ENCODE measurements at places on chromosomes 13 and 19.

- no peak for DNase-seq
These were observed 129.1 kb downstream of the URI1 start for GRCh38 chr19:30070968-30071632.

GRCh38 chr19:13373599-13373998 is 132.7 kb downstream of the CACNA1A start:
- no peak for DNase-seq

DNA sequence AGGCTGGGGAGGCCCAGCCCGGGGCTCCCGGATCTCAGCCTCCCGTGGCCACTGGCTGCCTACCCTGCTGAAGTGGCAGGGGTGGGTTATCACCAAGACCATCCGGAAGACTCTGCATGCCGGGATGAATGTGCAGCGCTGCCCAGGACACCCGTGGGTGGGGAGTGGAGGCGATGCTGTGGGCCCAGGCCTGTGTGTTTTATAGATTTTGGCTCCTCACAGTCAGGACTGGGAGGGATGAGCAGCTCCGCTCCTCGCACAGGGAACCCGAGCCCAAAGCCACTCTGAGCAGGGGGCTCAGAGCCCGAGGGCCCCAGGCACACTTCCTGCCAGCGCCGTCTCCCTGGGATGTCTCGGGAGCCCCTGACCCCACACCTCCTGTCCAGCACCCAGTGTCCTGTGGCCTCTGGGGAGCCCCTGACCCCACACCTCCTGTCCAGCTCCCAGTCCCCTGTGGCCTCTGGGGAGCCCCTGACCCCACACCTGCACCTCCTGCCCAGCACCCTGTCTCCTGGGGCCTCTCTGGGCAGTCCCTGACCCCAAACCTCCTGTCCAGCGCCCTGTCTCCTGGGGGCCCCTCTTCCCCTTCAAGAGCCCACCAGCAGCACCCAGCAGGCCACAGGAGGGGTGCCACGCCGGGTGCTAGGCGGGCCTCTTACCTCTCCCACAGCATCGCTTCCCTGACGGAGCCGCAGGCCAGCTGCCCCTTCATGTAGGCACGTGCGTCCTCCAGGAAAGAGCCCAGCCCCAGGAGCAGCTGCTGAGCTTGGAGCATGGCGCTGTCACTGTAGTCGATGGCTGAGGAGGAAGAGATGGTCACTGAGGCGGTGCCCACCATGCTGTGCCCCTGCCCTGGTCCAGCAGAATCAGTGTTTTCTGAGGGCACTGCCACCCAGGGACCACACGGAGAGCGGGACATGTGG is 31.4 kb downstream of the NAXD start:
- no peak for DNase-seq

DNA sequence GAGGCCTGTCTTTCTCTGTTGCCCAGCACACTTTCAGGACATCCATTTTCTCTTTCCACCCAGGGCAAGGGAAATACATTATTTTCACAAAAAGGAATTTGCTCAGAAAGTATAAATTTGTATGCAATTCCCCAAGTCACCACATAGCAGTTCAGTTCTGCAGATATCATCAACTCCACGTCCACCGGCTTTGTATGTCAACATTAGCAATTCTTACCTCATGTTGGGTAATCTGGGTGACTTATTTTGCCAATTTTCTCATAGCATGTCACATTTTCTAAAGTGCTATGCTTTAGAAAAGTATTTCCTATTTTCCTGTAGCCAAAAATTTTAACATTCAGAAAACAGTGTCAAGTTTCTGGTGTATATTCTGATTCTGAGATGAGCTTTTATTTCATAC is 501.8 kb downstream of the EFNB2 start:
- no peak for DNase-seq

DNA sequence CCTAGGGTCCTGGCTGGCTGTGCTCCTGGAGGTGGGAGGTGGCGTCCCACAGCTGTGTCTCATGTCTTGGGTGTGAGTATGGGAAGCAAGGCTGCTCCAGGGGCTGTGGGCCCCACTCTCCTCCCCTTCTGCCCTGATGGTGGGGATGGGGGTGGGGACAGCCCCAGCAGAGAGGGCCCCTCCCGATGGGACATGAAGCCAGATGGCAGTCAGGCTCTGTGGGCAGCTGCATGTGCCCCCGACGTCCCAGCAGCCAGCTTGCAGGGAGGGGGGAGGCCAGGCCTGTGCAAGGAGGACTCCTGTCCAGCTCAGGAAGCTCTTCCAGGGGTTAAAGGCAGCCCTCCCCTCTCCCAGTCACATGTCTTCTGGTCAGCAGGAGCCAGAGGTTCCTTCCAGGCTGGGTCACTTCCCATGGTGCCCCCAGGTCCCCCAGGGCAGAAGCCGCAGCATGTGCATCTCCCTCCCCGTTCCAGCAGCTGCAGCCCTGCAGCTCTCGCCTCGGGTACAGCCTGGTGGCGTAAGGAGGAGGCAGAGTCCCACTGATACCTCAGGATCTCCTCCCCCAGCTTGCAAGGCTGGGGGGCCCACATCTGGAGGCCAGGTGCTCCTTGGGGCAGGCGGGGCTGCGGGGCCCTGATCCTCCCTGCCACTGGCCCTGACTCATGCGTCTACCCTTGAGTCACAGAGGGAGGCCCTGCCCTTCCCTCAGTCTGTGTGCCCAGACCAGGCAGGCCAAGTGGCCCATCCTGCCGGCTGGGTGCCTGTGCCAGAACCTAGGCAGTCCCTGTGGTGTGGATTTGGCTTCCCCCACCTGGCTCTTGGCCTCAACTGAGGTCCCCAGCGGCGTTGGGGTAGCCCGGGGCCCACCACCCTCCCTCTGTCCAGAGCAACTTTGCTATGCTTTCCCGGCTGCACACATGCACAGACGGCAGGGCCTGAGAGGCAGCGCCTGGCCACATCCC is 13.0 kb downstream of the YIPF2 start:
- DNase-seq = no peak

DNA sequence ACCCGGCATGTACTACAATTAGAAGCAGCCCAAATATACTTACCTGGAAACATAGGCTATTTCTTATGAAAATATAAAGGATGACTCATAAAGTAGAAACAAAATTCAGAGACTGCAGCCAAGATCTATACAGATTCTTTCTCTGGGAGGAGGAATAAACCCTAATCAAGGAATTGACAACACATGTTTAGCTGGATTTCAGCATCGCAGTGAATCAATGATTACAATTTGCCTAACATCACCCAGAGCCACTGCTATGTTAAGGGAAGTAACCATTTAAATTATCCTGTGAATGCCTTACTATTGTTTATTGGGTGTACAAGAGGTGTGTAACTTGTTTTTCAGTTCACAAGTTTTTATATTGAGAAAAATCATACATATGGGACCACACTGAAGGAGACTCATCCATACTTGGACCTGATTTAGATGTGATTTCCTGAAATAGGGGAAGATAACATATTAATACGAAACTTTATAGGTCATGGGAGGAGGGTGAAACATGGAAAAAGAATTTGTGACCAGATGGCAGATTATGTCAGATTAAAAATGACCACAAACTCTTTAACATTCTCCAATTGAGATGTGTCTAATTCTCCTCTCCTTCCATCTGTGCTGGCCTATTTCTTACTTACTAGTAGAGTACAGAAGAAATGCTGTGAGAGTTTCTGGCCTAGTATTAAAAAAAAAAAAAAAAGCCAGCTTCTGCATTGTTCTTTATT is 1168.4 kb downstream of the SLITRK1 start:
- no peak for DNase-seq

GRCh38 chr19:57664269-57665127 is 4.2 kb upstream of the ZSCAN4 start:
- DNase-seq = no peak

GRCh38 chr19:51702103-51702824 is 9.1 kb downstream of the SPACA6 start:
- DNase-seq = no peak

GRCh38 chr13:31330236-31330635 is 130.5 kb downstream of the B3GLCT start:
- no peak for DNase-seq

DNA sequence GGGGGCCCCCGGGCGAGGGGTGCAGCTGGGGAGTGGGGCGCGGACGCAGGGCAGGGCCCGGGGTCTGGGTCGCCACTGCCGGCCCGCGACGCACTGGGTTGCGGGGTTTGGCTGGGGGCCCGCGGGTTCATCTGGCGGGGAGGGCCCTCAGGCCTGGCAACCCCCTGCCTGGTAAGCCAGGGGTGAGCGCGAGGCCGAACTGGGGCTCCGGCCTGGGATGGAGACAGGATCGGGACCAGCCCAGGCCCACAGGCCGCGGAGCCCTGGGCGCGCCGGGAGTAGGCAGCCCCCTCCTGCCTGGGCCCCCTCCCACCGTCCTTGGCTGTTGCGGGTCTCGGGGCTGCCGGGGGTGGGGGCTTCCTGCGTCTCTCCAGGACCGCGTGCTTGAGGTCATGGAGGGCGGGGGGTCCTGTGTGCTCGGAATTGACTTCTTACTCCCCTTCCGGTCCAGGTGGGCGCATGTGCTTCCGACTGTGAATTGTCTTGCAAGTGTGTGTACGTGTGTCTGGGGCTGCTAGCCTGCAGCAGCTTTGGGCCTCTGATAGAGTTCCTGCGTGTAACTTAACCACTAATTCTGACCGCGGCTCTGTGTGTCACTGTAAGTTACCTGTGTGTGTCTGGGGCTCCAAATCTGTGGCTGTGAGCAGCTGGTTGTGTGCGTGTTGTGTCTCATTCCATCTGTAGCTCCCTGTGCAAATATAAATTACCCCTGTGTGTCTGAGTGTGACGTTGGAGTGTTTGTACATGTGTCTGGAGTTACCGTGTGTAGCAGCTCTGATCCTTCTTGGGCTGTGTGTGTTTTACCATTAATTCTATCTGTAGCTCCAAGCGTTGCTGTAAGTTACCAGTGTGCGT is 751 bp downstream of the GRAMD1A start:
- DNase-seq = peak; percentile 69

GRCh38 chr13:29892151-29892550 is 41.7 kb upstream of the UBL3 start:
- no peak for DNase-seq

- DNase-seq = no peak
These were observed 54.7 kb upstream of the WASF3 start for GRCh38 chr13:26502826-26503225.

DNA sequence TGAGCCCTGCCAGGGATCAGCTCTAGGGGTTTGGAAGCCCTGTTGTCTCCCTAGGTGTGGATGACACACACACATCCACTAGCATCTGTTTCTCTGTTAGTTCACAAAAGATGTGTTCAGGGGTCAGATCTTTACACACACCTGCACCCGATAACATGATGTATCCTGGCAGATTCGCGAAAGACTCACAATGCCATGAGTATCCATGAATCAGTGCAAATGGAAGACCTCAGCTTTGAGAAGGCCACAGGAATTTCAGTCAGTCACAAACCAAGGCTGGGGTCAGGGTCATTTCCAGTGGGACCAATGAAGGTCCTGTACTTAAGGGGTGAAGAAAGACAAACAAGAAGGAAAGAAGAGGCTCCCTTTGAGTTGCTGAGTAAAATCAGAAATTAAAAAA is 898.2 kb downstream of the UQCRFS1 start:
- no peak for DNase-seq

DNA sequence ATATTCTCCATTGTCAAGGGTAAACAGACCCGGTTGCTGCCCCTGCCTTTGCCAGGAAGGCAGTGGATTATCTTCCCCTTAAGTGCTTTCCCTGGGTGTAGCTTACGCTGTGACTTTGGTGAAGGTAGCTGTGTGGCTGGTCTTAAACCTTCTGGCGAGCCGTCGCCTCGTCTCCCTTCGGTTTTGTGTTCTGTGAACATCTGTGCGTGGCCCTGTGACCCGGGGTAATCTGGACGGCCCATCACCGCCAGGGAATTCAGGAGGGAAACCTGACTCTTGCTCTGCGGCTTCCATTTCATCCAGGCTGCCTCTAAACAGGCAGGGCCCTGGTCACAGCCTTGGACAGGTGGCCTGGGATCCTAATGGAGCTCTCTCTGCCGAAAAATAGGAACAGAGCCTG is 78.7 kb downstream of the SHISA2 start:
- DNase-seq = no peak

- DNase-seq = no peak
These were observed 40.8 kb upstream of the IGSF23 start for GRCh38 chr19:44572581-44572900.

GRCh38 chr19:23882493-23882892 is 32.2 kb upstream of the ZNF726 start:
- no peak for DNase-seq

- no peak for DNase-seq
These were observed 960.7 kb upstream of the PCDH9 start for GRCh38 chr13:68190818-68191217.

Measured in effector CD4-positive, alpha-beta T cell (primary cell).